T-helper 2 cell treated with Interferon-gamma antibody and Interleukin-4, amounts not matched to agents 5 μg/mL and 100 μg/mL, for 36 hours (primary cell): ENCODE measurements at places on chromosomes 2 and 18.

GRCh38 chr2:145464866-145465265, 944.9 kb upstream of the ZEB2 start:
- H3K27ac ChIP-seq, result no peak overlapping the region
- no peaks in the 10 kb centered on the region for H3K36me3 ChIP-seq
- no peaks in the 10 kb centered on the region for H3K27me3 ChIP-seq
- no peak for DNase-seq

DNA sequence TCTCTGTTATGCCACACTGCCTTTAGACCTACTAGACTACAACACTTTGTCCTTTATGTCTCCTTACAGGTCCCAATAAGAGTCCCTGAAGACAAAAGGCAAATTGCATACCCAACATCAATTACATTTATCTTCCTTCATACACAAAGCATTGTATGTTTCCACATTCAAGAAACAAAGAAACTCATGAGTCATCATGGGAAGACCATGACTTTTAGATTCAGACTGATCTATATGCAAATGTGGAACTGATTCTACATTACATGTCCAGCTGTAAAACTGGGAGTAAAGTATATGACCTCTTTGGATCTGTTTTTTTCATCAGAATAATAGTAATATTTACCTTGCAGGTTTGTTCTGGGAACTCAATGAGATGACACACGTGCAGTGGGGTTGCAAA, 25.2 kb upstream of the HNMT start:
- H3K4me1 ChIP-seq, result no peaks in the 10 kb centered on the region
- no peak overlapping the region for H3K27ac ChIP-seq
- no peaks in the 10 kb centered on the region for H3K36me3 ChIP-seq
- H3K27me3 ChIP-seq, result no peaks in the 10 kb centered on the region
- no peak overlapping the region for H3K4me3 ChIP-seq

GRCh38 chr2:105183555-105184323, 57.8 kb upstream of the GPR45 start:
- H3K36me3 ChIP-seq, result no peaks in the 10 kb centered on the region
- no peak for DNase-seq
- no peaks in the 10 kb centered on the region for H3K27me3 ChIP-seq
- H3K4me1 ChIP-seq, result no peaks in the 10 kb centered on the region
- H3K27ac ChIP-seq, result no peak overlapping the region

DNA sequence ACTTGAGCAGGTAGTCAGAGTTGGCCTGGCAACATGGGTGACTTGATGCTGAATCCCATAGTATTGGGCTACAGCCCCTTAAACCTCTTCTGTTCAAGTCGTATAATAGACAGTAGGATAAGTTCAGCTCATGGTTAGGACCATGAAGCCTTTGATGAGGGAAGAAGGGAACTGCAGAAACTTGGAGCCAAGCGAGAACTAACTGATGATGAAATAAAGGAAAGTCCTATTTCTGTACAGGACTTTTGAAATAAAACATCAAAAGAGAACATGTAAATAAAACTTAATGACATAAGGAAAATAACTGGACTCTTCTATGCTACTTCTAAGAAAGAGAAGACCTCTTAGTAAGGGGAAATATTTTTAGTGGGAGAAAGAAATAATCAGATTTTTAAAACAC, 51.2 kb upstream of the UGP2 start:
- H3K36me3 ChIP-seq, result no peaks in the 10 kb centered on the region
- no peaks in the 10 kb centered on the region for H3K4me1 ChIP-seq
- no peak overlapping the region for H3K27ac ChIP-seq
- DNase-seq, result no peak
- H3K4me3 ChIP-seq, result no peak overlapping the region

DNA sequence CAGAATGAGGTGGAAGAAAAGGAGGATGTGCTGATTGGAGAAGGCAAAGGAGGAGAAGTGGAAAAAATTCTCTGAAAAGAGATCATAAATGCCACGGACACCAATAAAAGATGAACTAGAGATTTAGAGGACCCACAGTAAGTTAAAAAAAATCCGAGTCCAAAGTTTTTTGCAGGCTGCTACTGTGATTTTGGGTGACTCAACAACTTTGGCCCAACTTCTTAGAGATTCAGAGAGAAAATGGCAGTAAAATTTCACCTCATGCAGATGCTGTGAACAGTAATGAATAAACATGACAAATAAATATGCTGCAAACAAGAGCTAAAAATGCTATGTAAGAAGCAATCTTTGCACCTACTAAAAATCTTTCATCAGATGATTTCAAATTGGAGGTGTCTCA, 176.9 kb upstream of the SESTD1 start:
- H3K27me3 ChIP-seq, result peaks cover 12% of the 10 kb centered on the region
- no peak overlapping the region for H3K4me3 ChIP-seq
- no peak overlapping the region for H3K27ac ChIP-seq

DNA sequence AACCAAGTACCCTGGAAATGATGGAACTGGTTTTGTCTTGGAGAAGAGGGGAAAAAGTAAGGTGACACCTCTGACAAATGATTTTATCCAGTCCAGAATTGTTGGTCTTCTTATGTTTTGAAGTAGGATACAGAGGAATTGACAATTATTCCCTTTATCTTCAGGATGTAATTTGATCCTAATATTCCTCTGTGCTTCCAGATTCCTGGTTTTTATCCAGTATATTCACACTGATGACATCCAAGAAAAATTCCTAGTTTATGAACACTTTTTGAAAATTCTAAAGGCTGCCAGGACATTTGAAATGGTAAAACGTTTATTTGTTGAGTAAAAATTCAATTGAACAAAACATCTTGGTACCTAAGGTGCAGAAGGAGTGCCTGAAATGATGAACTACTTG, 22.2 kb upstream of the ETAA1 start:
- no peak overlapping the region for H3K27ac ChIP-seq
- H3K4me1 ChIP-seq, result no peaks in the 10 kb centered on the region
- no peak for DNase-seq

- H3K27me3 ChIP-seq, result no peaks in the 10 kb centered on the region
- no peak for DNase-seq
- no peak overlapping the region for H3K27ac ChIP-seq
- no peaks in the 10 kb centered on the region for H3K4me1 ChIP-seq
These were observed 141.0 kb downstream of the ADCYAP1 start for GRCh38 chr18:1045658-1046057.

DNA sequence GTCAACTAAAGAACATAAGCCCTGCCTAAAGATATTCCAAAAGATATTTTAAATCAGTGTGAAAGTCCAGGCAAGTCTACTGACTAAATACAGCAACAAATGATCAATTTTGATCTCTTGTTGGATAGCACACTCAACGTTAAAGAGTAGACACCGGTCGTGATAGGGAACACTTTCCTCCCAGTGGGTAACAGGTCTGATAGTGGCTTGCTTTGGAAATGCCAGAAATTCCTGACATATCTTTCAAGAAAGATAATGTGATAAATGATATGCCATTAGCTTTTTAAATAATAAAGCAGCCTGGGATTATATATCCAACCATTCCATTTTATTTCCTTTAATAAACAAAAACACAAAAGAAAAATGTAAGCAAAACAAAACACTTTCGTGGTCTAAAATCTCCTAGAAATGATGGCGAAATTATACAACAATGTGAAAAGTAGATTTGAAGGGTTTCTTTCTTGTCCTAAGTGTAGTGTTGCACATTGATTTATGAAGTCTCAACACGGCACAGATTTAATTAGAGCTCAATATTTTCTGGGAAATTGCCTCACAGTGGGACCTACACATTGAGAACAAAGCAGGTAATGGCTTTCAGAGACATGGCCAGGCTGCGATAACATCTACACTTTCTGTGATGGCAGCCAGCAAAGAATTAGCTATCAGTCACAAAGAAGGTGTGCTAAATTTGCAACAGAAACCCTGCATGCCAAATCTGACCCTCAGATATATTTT, 158.6 kb downstream of the PPP1R1C start:
- H3K4me3 ChIP-seq, result no peak overlapping the region
- no peaks in the 10 kb centered on the region for H3K36me3 ChIP-seq
- H3K27ac ChIP-seq, result no peak overlapping the region
- H3K4me1 ChIP-seq, result no peaks in the 10 kb centered on the region
- no peak for DNase-seq
- no peaks in the 10 kb centered on the region for H3K27me3 ChIP-seq

- H3K27me3 ChIP-seq, result no peaks in the 10 kb centered on the region
- peaks cover 7% of the 10 kb centered on the region for H3K36me3 ChIP-seq
- no peak for DNase-seq
- peaks cover 3% of the 10 kb centered on the region for H3K4me1 ChIP-seq
- no peak overlapping the region for H3K4me3 ChIP-seq
- H3K27ac ChIP-seq, result no peak overlapping the region
These were observed 12.7 kb downstream of the TMEM177 start for GRCh38 chr2:119691651-119692245.

DNA sequence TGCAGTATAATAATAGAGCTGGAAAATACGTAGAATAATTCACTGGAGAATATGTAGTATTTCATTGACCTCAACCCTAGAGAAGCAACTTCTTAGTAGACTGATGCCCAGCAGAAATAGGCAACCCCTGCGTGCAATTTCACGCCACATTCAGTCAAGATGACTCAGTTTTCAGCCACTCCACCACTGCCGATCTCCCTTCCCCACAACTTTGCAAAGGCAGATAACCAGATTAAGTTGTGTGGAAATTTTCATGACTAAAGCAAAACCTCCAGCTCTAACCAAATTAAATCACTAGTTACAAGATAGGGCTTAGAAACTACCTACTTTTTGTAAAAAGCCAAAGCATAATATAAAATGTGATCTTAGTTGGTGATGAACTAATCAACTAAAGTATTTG, 63.3 kb upstream of the STK17B start:
- peak overlapping the region; percentile 82 for H3K27ac ChIP-seq
- H3K36me3 ChIP-seq, result peaks cover 9% of the 10 kb centered on the region
- peak overlapping the region; percentile 55 for H3K4me3 ChIP-seq
- H3K4me1 ChIP-seq, result peaks cover 80% of the 10 kb centered on the region
- no peaks in the 10 kb centered on the region for H3K27me3 ChIP-seq
- peak; percentile 82 for DNase-seq

GRCh38 chr2:190365499-190366204, 22.3 kb downstream of the INPP1 start:
- H3K36me3 ChIP-seq, result peaks cover 10% of the 10 kb centered on the region
- H3K27me3 ChIP-seq, result no peaks in the 10 kb centered on the region
- H3K4me3 ChIP-seq, result no peak overlapping the region
- no peak overlapping the region for H3K27ac ChIP-seq
- no peak for DNase-seq

DNA sequence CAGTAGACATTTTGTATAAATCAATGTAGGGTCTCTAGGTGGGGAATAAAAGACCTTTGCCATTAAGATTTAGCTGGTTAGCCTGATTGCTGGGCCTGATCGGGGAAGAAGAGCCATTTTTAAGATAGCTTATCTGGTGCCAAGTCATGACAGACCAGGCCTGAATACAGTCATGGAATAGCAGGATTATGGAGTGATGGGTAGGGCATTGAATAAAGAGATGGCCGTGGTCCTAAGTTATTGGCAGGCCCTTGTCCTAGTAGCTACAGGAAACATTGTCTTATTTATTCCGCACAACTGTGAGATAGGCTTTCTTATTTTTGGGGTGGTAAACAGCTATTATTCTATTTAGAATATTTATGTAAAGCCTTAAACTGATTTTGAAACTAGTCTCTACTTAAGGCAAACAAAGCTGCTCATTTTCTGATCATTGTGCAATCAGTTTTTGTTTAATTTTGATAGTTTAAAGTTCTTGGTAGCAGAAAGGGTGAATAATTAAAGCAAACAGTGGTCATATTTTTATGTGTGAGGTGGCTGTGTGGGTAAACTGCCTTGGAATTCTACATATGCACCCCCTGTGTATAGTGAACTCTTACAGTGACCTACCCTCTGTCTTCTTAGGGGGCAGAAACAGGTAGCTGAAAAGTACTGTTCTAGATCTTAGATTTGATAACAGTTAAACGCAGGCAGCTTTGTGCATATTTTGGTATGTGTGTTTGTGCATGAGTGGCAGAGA, 22.6 kb downstream of the ZNF236 start:
- no peak overlapping the region for H3K4me3 ChIP-seq
- DNase-seq, result no peak
- no peak overlapping the region for H3K27ac ChIP-seq
- H3K4me1 ChIP-seq, result peaks cover 26% of the 10 kb centered on the region

GRCh38 chr2:121754851-121755236, 607 bp upstream of the TSN start:
- H3K36me3 ChIP-seq, result peaks cover 7% of the 10 kb centered on the region
- H3K27ac ChIP-seq, result peak overlapping the region; percentile 93
- no peaks in the 10 kb centered on the region for H3K27me3 ChIP-seq
- DNase-seq, result no peak
- H3K4me3 ChIP-seq, result peak overlapping the region; percentile 91
- H3K4me1 ChIP-seq, result peaks cover 13% of the 10 kb centered on the region

- H3K4me3 ChIP-seq, result no peak overlapping the region
- H3K4me1 ChIP-seq, result no peaks in the 10 kb centered on the region
- no peak for DNase-seq
These were observed 130.8 kb upstream of the NT5C1B start for GRCh38 chr2:18719978-18720775.

GRCh38 chr2:135258193-135258592, 206.1 kb downstream of the RAB3GAP1 start:
- no peaks in the 10 kb centered on the region for H3K4me1 ChIP-seq
- DNase-seq, result no peak
- H3K4me3 ChIP-seq, result no peak overlapping the region
- no peaks in the 10 kb centered on the region for H3K27me3 ChIP-seq
- H3K27ac ChIP-seq, result no peak overlapping the region
- H3K36me3 ChIP-seq, result peaks cover 2% of the 10 kb centered on the region

GRCh38 chr2:98564541-98565132, 43.7 kb downstream of the COA5 start:
- no peak overlapping the region for H3K4me3 ChIP-seq
- no peak overlapping the region for H3K27ac ChIP-seq
- H3K27me3 ChIP-seq, result no peaks in the 10 kb centered on the region
- H3K36me3 ChIP-seq, result peaks cover 47% of the 10 kb centered on the region
- H3K4me1 ChIP-seq, result peaks cover 11% of the 10 kb centered on the region

DNA sequence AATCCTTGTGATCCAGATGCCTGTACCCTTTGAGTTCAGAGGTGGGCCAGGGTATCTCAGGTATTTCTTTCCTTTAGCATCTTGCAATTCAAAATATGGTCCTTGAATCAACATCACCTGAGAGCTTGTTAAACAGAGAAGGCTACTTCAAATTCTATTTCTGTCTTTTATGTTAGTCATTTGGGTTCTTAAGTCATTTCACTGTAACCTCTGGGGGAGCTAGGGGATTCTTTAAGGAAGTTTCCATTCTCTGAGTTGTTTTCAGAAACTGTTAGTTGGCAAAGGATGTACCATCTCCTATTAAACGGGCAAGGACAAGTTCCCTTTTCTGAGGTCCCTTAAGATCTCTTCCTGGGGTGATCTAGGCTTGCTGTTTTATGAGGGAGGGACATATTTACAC, 16.6 kb downstream of the CFLAR start:
- H3K4me3 ChIP-seq, result peak overlapping the region; percentile 60
- H3K36me3 ChIP-seq, result peaks cover 62% of the 10 kb centered on the region
- no peak for DNase-seq
- H3K4me1 ChIP-seq, result peaks cover 53% of the 10 kb centered on the region

DNA sequence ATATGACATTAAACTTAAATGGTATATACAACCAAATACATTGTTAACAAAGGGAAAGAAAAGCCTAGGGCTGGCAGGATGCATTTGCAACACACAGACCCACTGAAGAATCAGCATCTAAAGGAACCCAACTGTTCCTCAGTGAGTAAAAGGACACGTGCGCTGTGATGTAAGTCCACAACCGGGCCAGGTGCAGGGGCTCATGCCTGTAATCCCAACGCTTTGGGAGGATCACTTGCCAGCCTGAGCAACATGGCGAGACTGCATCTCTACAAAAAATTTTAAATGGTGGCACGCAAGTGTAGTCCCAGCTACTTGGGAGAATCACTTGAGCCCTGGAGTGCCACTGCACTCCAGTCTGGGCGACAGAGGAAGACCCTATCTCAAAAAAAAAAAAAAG, 3.9 kb downstream of the DTNB start:
- peaks cover 4% of the 10 kb centered on the region for H3K27me3 ChIP-seq
- H3K27ac ChIP-seq, result no peak overlapping the region
- peaks cover 26% of the 10 kb centered on the region for H3K4me1 ChIP-seq
